ENCODE measurements at places on chromosomes 16 and 17. TPM values are rescaled to one million over a fixed set of nuclear protein-coding genes. Genes with fewer than 3 reads are reported as not detected.
A peak's percentile ranks its signal among the peaks of the same experiment; 100 is the strongest.

DNA sequence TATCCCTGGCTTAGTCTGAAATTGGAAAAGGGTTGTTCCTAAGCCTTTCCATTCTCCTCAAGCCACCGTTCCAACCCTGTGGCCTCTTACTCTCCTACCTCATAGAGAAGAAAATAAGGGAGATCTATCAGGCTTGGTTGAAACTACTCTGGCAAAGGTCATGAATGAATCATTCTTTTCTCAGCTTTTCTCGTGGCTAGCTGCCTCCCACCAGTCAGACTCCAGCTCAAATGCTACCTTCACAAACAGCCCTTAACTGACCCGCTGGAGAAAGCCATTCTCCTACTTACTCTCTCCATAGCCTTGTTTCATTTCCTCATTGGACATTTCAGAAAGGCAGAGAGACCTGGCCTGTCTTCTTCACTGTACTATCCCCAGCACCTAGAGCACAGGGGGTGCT, 8.9 kb downstream of the MYH10 start:
- no peak for DNase-seq

GRCh38 chr17:75842963-75843576, 1.1 kb downstream of the UNC13D start:
- no peak for DNase-seq

- peak; percentile 90 for DNase-seq
These were observed 17.8 kb downstream of the ST6GALNAC2 start for GRCh38 chr17:76567634-76568432.

GRCh38 chr17:44906763-44907728, 7.8 kb upstream of the EFTUD2 start:
- no peak for DNase-seq

DNA sequence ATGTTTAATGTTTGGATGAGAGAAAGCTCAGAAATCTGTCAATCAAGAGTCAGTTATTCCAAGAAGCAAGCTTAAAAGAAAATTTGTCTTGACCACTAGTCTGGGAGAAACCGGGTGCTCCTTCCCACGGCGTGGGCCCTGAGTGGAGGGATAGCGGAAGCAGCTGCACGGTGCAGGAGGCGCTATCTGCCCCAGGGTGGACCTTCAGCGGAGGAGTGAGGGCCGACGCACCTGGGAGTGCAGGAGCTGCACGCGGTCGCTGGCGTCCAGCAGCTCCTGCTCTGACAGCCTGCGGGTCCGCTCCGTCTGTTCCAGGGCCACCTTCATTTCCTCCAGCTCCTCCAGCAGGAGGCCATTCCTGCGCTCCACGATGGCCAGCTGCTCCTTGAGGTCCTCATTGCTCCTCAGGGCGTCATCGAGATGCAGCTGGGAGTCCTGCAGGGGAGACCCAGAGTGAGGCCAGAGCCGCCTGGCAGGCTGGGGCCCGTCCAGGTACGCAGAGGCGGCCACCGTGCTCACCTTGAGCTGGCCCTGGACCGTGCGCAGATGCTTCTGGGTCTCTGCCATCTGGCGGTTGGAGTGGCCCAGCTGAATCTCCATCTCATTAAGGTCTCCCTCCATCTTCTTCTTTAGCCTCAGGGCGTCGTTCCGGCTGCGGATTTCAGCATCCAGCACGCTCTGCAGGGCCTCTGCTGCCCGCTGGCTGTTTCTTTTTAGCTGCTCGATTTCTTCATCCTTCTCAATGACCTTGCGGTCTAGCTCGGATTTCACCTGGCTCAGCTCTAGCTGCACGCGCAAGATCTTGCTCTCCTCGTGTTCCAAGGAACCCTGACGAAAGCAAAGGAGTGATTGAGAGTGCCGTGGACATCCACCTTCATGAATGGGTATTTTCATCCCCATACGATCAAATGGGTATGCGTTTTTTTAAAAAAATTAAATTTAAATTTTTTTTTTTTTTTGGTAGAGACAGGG, 63.5 kb downstream of the MYH13 start:
- no peak for DNase-seq

CLEC3A gene
- not detected for total RNA-seq

Data from thyroid gland (tissue), 4 donors.